ENCODE measurements at places on chromosomes 3 and 15.

DNA sequence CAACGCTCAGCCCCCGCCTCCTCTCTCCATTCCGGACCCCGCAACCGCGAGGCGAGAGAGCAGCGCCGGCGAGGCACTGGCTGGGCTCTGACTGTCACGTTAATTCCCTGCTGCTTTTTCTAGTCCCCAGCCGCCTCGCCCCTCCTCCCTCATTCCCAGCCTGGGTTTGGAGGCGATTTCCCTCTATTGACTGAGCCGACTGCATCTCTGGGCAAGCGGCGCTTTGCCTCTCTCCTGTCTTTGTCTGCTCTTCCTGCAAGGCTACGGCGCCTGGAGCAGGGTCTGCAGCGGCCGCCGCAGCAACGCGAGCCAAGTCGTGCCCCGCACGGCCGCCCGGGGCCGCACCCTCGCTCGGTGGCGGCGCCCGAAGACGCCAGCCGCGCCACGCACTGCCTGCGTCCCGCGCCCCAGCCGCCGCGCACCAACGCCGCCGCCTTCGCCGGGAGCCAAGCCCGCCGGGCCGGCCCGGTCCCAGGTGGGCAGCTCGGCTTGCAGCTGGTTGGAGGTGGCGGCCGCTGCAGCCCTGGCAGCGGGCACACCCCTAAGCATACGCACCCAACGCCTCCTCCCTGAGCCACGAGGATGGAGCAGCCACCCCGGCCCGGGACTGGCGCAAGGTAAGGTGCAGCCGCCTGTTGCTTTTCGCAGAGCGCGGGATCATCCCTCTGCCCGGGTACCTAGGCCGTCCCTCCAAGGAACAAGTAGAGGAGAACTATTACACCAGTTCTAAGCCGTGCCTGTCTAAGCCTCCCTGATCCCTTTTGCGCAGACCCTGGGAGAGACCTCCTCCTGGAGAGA, at the start of gene LRRC3B:
Gene LRRC3B (plus strand): TSS at position 152 of the 798 bp plus-strand sequence. CDS start 86,901 bp downstream, outside the sequence.
- DNase-seq = no peak

DNA sequence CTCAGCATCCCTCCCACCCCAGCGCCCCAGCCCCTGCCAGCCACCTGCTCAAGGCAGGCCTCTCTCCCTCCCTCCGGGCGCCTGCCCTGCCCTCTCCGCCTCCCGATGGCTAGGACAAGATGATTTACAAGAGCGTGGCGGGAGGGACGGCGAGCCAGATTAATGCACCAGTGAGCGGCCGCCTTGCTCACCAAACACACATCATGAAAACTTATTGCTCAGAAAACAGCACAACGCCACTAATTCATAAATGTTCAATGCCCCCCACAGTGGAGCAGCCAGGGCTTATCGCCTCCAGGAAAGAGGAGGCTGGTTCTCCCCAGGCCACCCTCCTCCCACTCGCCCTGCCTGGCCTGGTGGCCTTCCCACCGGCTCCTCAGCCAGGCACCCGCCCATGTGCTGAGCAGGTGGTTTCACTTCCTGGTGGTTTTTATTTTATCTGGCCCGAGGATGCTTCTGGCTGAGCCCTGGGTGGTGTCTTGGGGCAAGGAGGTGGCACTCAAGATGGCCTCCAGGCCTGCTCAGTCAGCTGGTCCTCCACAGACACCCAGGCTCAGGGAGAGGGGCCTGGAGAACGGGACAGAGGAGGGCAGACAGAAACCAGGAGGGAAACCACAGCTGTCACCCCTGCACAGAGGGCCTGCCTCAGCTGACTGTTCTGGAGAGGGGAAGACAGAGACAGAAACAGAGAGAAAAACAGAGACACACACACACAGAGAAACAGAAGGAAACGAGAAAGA, 284.9 kb downstream of the UACA start:
- no peak for DNase-seq

GRCh38 chr15:62464705-62465104, 299.6 kb upstream of the C2CD4B start:
- no peak for DNase-seq

DNA sequence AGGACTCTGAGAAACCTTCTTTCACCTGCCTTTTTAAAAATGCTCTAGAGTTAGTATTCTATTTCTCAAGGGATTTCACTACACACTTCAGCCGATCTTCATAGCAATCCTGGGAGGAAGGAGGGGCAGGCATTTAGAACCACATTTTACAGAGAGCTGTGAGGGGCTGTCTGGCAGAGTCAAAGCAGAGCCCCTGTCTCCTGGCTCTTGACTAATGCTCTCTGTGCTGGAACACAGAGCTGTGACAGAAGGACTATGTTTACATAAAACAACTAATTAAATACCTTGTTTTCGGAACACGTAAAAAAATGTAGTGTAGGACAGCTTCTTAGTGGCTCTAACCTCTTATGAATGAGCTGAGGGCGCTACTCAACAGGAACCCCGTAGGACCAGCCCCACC, 7.6 kb upstream of the SPTBN5 start:
- DNase-seq = no peak

DNA sequence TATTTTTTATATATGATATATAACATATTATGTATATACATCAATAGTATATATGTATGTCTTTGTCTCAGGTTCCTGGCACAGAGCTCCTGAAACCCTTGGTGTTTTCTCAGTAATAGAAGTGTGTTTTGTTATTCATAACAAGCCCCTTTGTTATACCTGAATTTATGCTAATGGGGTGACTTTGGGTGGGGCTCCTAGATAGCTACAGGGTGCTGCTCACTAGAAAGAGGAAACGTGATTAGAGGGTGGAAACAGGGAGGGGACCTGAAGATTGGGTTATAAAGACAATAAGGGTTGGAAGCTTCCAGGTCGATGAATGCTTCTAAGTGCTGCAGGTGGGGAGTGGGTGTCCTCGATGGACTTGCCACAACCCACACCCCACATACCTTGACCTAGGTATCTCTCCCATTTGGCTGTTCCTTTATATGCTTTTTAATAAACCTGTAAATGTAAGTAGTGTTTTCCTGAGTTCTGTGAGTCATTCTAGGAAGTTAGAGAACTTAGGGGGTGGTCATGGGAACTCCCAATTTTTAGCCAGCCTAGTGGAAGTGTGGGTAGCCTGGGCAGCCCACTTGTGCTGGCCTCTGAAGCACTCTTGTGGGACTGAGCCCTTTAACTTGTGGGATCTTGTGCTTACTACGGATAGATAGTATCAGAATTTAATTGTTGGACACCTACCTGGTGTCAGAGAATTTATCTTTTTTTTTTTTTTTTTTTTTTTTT, 36.9 kb upstream of the C15orf39 start:
- DNase-seq = no peak

DNA sequence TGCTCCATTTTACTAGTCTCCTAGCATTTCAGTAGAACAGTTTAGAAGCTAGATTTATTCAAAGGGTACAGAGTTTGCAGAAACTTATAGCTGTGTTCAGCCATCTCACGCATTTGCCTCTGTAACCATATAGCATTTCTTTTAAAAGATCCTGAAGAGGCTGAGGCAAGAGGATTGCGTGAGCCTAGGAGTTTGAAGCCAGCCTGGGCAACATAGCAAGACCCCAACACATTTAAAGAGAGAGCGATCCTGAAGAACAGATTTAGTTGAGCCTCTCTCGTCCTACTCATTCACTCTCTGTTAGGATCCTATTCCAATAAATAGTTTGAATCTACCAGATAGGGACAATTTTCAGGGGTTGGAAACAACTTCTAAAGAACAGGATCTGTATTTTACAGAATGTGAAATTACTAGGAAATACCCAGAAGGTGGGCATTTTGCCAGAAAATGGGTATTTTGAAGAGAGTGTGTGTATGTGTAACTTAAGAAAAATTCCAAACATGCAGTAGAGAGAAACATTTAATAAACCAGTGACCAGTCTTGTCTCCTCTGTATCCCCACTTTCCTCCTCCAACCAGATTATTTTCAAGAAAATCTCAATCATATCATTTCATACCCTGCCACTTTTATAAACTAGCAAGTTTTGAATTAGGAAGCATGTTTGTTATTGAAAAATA, 4.5 kb downstream of the EIF3J start:
- no peak for DNase-seq

- DNase-seq = no peak
Observed at GRCh38 chr3:101163554-101163953, 156.8 kb downstream of the IMPG2 start.

DNA sequence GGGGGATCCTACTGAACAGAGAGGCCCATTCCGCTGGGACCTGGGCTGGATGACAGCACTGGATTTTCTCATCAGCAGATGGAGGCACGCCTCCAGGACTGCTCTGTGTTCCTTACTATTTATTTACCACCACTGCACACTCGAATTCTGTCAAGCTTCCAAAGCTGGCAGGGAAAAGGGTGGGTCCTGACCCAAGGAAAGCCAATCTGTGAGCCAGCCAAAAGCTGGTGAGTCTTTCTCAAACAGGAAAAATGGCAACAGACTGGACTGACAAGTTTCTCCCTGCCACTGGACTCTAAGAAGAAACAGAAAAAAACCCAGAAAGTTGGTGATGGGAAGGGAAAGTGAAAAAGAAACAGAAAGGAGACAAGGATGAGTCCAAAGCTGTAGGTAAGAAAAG, 37.8 kb downstream of the CD47 start:
- no peak for DNase-seq

DNA sequence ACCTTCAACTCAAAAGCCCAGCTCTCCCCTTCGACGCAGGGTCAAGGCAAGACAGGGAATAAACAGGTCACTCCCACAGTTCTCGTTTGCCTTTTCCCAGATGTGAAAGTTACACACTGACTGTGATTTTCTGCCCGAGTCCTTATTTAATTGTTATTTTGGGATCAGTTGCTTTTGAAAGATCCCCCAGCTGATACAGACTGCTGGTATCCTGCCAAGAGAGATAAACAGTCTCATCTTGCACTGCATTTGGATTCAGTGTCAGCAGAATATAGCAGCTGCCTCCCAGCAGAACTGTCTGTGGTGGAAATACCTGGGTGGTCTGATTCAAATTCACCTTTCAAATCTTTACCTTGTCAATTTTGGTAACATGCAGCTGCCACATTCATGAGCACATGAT, 56.0 kb upstream of the FAM3D start:
- no peak for DNase-seq

DNA sequence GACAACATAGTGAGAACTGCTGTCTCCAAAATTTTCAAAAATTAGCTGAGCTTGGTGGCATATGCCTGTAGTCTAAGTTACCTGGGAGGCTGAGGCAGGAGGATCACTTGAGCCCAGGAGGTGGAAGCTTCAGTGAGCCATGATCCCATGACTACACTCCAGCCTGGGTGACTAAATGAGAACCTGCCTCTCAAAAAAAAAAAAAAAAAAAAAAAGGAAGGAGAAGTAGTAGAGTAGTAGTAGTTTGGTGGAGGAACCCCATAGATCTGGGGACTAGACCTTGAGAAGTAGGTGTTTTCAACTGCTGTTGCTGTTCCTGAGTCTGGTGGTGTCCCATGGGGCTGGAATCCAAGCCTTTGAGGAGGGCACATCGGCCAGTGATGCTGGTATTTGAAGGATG, 38.4 kb upstream of the UBE2E2 start:
- no peak for DNase-seq

DNA sequence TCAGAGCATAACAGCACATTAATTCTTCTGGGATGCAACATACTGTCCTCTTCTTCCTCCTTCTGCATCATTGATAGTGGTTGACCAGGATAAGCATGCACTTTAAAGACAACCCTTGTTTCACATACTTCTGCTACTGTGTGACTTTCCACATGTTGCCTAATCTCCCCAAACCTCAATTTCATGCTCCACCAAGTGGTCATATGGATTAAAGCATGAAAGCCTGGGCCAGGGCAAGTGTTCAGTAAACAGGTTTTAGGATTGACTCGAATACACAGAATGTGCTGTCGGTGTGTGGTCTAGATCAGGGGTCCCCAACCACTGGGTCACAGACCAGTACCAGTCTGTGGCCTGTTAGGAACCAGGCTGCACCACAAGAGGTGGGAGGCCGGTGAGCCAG, 22.5 kb upstream of the BFSP2 start:
- no peak for DNase-seq

- no peak for DNase-seq
Observed at GRCh38 chr3:23256741-23257435, 53.8 kb downstream of the UBE2E2 start.

- no peak for DNase-seq
Observed at GRCh38 chr3:51190827-51191226, 194.3 kb upstream of the MANF start.

GRCh38 chr3:182104881-182105280, 393.2 kb downstream of the SOX2 start:
- DNase-seq = no peak

GRCh38 chr3:43080726-43081568, 24.9 kb downstream of the POMGNT2 start:
- no peak for DNase-seq

- no peak for DNase-seq
Observed at GRCh38 chr3:66722675-66723074, 221.9 kb upstream of the LRIG1 start.

DNA sequence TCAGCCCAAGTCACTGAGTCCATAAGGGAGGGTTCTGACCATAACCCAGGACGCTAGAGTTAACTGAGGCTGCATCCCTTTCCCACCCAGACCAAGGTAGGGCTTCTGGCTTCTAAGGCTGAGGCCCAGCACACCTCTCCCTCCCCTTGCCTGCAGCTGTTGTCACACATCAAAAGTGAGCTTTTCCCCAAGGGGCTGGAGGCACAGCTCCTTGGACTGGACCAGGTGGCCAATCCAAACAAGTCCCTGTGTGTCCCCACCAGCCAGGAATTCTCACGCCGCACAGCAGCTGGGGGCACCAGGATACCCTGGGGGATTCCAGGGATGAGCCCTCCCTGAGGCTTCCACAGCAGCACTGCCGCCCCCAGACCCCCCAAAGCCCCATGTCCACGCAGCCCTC, 22.3 kb upstream of the ISLR2 start:
- no peak for DNase-seq

- DNase-seq = no peak
Observed at GRCh38 chr3:137770066-137770834, 6.1 kb downstream of the SOX14 start.

GRCh38 chr3:55804170-55805095, 317.3 kb upstream of the WNT5A start:
- no peak for DNase-seq

DNA sequence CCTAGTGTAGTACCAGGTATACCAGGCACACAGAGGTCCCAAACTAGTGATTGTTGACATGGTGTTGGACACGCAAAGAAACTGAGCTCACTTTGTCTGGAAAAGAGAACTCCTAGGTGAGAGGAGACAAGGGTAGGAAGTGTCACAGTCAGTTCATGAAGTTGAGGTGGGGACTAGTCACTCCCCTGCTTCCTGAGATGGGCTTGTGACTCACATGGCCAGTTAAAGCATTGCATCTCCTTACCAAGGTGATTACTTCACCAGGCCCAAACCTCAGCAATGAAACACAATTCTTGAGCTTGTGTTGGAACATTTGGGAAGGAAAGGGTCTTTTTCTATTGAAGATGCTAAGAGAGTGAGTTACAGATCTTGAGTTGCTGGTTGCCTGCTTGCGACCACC, 49.2 kb upstream of the RAD18 start:
- no peak for DNase-seq

GRCh38 chr15:99509686-99510461, 55.9 kb upstream of the MEF2A start:
- DNase-seq = no peak

DNA sequence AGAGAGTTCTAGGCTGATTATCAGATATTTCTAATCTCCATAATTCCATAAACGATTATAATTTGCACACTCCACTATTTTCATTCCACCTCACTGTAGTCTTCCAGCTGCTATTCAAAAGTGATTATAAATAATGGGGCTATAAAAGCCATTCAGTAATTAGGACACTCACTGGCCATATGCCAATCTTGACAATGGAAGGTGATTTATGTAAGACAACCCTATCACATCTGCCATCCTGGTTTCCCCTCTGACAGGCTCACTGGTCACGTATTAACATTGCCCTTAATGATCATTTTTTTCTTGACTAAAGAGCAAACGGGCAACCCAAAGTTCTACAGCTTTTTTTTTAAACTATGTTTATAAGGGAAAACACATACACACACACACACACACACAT, 402.4 kb downstream of the MAGI1 start:
- no peak for DNase-seq

All from activated naive CD4-positive, alpha-beta T cell treated with anti-CD3 and anti-CD28 coated beads, Interleukin-2, amount 50 U/mL, for 72 hours (primary cell).